Activated CD4-positive, alpha-beta T cell treated with anti-CD3 and anti-CD28 coated beads, Interleukin-2, amount 50 U/mL, for 48 hours (primary cell): ENCODE measurements at places on chromosomes 1 and 21.
A peak's percentile ranks its signal among the peaks of the same experiment; 100 is the strongest.

DNA sequence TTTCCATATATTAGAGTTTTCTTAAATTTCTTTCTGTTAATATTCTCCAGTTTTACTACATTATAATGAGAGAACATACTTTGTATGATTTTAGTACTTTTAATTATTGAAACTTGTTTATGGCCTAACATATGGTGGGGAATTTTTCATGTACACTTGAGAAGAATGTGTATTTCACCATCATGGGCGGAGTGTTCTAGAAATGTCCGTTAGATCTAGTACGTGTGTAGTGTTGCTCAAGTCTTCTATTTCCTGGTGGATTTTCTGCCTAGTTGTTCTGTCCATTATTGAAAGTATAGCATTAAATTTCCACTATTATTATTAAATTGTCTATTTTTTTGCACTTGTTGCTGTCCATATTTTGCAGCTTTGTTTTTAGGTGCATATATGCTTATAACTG lies 64.0 kb upstream of the RGS21 start:
- no peak for DNase-seq

GRCh38 chr1:58162952-58163550 lies 383.5 kb downstream of the OMA1 start:
- peak; percentile 7 for DNase-seq

DNA sequence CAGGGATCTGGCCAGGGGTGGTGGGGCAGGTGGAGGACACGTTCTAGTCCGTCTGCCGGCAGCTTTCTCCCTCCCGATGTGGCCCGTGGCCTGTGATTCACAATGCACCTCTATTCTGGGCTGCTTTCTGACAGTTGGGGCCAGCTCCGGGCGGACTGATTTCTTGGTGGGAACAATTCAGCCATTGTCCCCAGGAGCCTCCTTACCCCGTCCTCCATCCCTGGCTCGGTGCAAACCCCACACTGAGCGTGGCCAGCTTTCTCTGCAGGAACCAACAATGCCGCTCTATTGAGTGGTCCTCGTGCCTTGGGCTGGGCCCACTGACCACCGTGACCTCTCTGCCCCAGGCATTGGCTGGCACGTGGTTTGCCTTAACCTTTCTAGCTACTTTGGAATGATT lies 29.7 kb downstream of the PADI2 start:
- no peak for DNase-seq

DNA sequence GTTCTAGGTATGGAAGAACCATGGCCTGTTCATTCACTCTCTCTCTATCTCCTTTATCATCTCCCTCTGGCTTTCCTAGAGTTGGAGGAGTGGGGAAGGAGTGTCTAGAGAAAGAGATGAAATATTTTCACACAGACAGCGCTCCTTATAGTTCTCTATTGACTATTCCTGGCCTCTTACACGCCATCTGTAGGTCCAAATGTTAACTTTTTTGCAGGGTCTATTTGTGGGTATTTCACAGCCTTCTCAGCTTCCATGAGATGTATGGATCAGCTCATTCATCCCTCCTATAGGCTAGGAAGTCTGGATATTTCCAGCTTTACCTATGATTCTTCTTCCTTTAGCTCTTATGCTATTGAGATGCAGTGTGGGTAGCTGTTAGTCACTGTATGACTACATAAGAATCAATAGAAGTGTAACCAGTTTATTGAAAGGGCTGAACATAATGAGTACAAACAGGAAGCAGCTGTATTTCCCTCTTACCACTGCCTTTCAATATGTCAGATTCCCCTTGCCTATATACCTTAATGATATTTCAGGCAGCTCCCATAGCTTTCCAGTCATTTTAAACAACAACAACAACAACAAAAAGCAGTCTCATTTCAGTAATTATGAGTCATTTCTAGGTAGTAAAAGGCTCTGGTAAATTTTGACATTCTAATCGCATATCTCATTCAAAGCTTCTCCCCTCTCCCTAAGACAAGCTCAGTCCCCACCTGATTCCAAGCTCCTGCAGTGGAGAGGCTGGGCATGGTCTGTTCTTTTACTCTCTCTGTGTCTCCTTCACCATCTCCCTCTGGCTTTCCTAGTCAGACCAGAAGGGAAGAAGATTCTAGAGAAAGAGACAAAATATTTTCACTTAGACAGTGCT lies 149.5 kb downstream of the TTLL7 start:
- DNase-seq = no peak

DNA sequence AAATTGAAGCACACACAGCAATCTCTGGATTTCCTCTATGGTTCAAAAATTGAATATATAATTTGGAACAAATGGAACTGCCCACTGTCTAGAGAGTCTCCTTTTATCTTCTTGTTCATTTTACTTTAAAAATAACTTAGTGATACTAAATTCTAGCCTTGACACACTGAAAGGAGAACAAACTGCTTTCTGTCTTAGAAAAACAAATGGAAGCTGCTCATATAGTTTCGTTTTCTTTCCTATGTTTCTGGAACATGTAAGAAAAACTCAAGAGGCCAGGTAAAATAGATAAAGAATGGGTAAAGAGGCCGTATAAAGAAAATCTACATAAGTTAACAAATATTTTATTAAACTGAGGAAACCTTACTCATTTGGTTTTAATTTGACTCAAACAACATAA lies 332.7 kb downstream of the NEGR1 start:
- no peak for DNase-seq

DNA sequence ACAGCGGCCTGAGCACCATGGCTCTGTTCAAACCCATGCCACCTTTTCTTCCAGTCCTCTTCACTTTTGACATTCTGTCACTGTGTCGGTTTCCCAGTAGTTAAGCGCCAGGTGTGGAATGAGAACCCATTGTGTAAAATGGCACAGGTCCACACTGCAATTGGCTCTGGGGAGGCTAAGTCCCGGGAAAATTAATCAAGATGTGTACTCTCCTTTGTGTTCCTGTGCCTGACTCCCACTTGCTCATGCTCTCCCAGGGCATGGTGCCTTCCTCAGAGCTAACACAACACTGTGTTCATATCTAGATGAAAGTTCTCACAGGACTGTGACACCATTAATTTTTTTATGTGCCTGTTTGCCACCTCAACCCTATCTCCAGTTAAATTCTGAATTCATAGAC lies 59.0 kb upstream of the BTG3 start:
- no peak for DNase-seq

GRCh38 chr1:214453109-214453722 lies 98.2 kb downstream of the PTPN14 start:
- no peak for DNase-seq

- no peak for DNase-seq
Observed at GRCh38 chr1:86739648-86740509, 35.5 kb downstream of the SH3GLB1 start.

DNA sequence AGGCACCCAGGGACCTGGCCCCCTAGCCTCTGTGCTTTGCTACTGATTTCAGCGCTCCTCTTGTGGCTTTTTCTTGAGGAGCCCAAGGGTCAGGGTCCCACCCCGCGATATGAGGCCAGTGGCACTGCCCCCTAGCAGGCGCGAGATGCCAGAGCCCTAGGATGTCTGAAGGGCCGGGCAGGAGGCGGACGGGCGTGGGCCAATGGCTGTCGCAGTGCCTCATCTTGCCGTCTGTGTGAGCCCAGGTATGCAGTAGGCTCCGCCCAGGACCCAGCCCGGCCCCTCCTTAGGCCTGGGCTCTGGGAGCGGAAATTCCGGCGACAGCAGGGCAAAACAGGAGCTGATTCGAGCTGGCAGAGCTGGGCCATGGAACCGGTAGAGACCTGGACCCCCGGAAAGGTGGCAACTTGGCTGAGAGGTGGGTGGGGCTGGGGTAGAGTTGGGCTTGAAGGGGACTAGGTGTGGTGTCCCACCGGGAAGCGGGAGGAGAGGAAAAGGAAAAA lies at the start of gene CNKSR1:
Gene CNKSR1 (plus strand): TSS at position 310 of the 503 bp plus-strand sequence. CDS start 57 bp downstream, at position 367.
- DNase-seq = no peak
